ENCODE measurements at places on chromosomes 13 and 19. TPM values are rescaled to one million over a fixed set of nuclear protein-coding genes. Genes with fewer than 3 reads are reported as not detected.

DNA sequence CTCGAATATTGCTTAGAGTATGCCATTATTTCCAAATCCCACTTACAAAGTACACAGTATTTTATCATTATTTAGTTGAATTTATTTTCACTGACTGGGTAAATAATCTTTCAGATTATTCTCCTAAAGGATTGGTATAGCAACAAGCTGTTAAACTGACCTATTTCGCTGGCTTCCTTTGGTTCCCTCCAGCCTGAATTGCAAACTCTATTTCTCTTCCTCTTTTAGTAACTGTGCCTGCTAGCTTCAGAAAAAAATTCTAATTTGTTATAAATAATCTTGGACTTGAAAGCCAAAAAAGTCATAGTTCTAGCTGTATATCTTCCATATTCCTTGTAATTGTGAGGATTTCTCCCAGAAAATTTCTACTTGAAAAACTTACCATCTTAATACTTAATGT lies 15.0 kb upstream of the CCNA1 start:
- DNase-seq = no peak

DNA sequence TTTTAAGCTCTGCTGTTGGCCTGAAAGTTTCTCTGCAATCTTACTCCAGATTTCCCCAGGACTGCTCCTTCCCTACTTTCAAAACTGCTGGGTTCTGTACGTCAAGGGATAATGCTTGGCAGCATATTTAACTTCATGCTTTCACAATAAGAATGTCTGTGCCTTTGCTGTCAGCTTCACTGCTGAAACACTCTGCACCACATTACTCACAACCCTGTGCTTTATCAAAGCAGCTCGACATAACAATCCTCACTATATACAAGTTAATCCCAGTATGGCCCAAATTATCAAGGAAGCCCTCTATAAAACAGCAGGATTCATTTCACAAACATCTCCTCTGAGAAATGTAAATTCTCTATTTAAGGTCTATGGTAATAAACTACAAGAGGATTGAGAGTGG lies 17.5 kb downstream of the LATS2 start:
- no peak for DNase-seq

Gene ZNF317
- total RNA-seq = 17.2 TPM

Gene OVOL3
- not detected for total RNA-seq
